ENCODE measurements at places on chromosomes 2 and 18.
A peak's percentile ranks its signal among the peaks of the same experiment; 100 is the strongest.

DNA sequence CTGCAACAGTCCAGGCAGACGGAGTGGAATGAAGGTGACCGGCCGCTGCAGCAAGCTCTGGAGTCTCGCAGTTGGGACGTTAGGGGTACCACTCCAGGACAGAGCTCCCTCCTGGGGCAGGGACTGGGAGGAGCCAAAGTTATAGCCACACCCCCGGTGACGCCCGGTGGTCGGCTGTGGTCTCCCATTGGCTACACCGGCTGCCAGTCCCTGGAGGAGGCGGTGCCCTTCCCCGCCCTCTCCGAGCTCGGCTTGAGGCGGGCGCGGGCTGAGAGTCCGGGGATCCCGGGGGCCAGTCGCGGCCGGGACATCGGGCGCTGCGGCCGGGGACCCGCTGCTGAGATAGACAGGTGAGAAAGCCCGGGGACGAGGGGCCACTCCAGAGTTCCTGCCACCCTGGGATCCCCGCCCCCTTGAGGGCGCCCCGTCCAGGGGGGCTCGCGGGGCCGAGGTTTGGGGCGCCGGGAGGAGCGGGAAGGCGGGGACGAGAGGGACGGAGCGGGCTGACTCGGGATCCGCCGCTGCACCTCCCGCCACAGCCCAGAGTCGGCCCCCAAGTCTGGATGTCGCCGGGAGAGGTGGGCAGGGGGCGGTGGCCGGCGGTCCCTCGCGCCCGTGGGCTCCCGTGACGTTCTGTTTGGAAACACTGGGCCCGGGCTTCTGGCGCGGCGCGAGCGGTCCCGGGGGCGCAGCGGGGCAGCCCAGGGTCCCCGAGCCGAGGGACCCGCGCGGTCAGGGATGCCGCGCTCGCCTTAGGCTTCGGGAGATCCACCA lies at the start of gene PLEKHH2:
Gene PLEKHH2 (plus strand): TSS at position 231 of the 774 bp plus-strand sequence. CDS start 7,414 bp downstream, outside the sequence.
- DNase-seq: peak; percentile 86

GRCh38 chr2:199775267-199775666 lies 75.7 kb downstream of the FTCDNL1 start:
- no peak for DNase-seq

DNA sequence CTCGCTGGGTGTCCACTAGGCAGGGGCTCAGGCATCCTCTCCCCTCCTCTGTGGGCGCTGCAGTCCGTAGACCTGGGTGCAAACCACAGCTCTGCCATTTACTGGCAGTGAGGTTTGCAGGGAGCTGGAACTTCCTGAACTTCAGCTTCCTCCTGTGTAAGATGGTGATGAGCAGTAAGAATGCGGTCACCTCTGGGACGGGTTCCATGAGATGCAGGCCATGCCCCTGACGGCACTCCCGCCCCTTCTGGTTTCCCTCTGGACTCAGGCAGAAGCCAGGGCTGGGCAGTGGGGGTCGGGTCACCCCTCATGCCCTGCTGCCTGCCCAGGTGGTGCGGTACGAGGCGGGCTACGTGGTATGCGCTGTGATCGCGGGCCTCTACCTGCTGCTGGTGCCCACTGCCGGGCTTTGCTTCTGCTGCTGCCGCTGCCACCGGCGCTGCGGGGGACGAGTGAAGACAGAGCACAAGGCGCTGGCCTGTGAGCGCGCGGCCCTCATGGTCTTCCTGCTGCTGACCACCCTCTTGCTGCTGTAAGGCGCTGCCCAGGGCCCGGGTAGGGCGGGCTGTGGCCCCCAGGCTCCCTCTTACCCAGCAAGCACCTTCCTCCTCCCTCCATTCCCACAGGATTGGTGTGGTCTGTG lies 1.5 kb downstream of the PROM2 start:
- no peak for DNase-seq

GRCh38 chr2:110876167-110876999 lies 144.0 kb downstream of the ACOXL start:
- no peak for DNase-seq

DNA sequence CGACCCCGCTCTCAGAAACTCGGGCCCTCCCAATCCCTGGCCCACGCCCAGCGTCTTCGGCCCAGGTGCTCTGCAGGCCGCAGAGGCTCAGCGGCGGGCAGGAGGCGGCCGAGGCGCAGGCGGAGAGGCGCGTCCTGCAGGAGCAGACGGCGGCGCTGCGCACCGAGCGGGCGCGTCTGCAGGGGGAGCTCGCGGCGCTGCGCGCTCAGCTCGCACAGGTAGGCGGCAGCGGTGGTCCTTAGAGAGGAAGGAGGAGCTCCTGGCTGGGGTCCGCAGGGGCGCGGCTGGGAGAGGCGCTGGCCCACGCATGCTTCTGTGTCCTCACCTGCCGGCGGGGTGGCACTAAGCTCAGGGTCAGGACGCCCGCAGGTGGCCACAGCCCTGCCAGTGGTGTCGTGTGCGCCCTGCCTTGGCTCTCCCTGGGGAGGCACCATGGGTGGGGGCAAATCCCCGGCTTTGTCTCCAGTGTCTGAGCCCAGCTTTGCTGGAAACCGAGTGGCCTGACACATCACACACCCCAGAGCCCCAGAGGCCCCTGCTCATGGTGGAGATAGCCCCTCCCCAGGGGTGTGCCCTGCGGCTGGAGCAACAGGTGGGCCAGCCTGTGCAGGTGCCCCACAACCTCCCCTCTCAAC lies 14.9 kb upstream of the SNED1 start:
- peak; percentile 27 for DNase-seq

DNA sequence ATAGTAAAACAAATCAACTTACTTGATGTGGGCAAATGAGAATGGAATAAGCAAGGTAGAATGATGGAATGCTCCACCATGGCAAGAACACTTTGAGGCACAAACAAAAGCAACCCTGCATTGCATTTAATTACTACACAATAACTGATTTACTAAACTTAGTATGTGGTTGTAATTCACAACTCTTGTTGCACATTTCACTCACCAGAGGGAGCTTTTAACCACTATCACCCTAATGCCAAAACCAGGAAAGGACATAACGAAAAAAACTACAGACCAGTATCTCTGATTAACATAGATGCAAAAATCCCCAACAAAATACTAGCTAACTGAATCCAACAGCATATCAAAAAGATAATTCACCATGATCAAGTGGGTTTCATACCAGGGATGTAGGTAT lies 659.8 kb downstream of the CPS1 start:
- DNase-seq: no peak

DNA sequence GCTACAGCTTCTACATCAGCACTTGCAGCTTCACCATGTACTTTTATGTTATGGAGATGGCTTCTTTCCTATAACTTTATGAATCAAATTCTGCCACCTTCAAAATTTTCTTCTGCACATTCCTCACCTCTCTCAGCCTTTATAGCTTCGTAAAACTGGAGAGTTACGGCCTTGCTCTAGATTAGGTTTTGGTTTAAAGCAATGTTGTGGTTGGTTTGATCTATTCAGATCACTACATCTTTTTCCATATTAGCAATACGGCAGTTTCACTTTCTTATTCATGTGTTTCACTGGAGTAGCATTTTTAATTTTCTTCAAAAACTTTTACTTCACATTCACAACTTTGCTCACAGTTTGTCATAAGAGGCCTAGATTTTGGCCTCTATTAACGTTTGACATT lies 242.9 kb upstream of the GYPC start:
- no peak for DNase-seq

DNA sequence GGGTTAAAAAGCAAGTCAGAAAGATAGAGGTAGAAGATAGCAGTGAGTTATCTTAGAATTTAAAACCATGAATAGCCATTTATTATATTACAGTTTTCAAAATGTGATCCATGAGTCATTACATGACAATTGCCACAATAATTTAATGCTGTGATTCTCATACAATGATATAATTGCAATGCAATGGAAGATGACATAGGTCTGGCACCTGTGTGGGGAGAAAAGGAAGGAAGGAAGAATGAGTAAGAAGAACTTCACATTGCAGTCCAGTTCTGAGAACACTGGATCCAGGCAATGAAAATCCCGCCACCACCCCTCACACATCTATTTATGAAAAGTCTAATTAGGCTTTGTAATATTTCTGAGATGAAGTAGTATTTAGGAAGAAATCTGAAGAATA lies 738.1 kb upstream of the LINC00305 start:
- no peak for DNase-seq

- DNase-seq: no peak
Measured at GRCh38 chr2:179558010-179558934, 293.6 kb upstream of the SESTD1 start.

- DNase-seq: no peak
Measured at GRCh38 chr2:217047209-217047608, 187.3 kb upstream of the TNP1 start.

DNA sequence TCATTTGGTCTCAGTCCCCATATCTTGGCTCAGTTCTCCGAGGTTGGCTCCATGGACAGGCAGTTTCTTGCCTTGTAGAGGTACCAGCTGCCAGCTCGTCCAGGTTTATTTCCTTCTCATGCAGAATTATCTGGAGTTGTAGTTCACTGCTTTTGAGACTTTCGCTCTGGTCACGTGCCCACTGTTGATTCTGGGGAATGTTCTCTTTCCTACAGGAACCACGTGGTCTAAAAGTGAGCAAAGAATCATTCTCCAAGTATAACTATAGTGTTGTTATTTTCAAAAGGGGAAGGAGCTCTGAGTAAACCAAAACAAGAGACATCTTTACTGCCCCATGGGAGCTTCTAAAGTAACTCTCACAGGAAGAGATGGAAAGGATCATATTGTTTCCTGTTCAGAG lies 41.2 kb upstream of the RAB27B start:
- DNase-seq: no peak

- DNase-seq: peak; percentile 98
Measured at GRCh38 chr2:20067992-20068584, 16.7 kb upstream of the LAPTM4A start.

Measured in fibroblast of skin of abdomen (primary cell).